ENCODE measurements at places on chromosomes 3 and 15.

- no peak for DNase-seq
Measured at GRCh38 chr3:51353691-51354090, 31.4 kb upstream of the MANF start.

- DNase-seq = peak; percentile 22
Measured at GRCh38 chr15:39692356-39693327, 90.0 kb downstream of the FSIP1 start.

- DNase-seq = no peak
Measured at GRCh38 chr15:67062369-67062985, 2.9 kb upstream of the SMAD3 start.

DNA sequence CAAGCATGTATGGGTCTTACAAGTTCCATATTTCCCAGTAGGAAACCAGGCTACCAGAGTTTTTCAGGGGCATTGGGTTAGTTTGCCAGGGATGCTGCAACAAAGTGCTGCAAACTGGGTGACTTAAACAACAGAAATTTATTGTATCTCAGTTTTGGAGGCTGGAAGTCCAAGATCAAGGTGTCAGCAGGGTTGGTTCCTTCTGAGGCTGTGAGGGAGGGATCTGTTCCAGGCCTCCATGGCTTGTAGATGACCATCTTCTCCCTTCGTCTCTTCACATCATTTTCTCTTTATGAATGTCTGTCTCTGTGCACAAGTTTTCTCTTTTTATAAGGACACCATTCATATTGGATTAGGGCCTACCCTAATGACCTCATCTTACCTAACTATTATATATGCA lies 114.7 kb downstream of the LRRC28 start:
- no peak for DNase-seq

DNA sequence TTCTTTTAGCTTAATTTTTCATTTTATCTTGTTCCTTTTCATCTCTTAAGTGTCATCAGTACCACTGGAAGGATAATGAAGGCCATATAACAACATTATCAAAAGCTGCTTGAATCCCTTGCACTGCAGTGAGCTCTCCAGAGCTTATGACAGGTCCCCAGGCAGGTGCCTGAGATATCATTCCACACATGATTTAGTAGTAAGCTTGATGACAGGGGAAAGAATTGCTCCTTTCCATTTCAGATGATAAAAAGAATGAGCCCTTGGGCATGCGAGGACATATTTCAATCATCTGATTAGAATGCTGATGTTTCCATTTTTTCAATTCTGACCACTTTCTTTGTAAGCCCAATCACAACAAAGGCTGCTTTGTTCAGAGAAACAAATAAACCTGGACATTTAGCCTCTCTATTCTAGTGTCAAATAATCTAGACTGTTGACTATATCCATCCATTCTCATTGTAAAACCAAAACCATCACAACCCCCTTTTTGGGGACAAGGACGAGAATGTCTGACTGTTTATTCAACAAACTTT lies 567.8 kb downstream of the IGSF11 start:
- no peak for DNase-seq
